ENCODE measurements at places on chromosomes 16 and 17.

- DNase-seq: no peak
Measured at GRCh38 chr16:516301-516700, 11.2 kb upstream of the CAPN15 start.

GRCh38 chr16:89004209-89004831 lies 27.3 kb upstream of the CBFA2T3 start:
- no peak for DNase-seq

DNA sequence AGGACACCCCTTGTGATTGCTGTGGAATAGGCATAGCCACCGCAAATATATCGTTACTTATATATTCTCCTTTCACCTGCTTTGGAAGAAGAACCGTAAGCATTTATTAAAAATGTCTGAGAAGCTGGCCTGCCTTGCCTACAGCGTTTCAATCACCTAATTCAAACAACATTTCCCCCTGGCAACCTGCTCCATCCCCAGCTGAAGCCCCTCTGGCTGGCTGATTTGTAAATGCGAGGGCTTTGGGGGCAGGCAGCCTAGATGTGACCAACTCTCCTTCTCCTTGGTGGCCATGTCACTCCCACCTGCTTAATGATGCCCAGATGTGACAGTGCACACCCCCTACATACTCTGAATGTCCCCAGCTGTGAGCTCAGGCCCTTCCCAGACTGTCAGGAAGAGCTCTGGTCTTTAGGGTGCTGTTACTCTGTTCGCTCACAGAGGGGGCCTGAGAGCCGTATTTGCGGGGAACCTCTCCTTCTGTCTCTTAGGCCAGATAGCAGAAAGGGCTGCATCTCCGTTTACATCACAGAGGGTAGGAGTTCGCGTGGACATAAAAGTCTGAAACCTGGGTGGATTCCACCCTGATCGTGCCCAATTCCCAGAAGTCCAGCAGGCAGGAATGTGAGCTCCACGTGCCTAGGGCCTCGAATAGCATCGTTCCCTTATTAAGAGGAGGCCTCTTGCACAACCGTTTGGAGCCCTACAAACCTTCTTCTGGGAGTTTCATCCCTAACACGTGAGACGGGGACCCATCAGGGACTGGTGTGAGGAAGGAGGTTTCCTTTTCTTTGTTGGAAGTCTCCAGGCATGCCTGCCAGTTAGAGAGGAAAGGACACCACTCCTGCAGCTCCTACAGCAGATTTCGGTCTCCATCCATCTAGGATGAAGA lies 2.4 kb upstream of the SDK2 start:
- DNase-seq: no peak

GRCh38 chr16:51763072-51763661 lies 612.1 kb upstream of the SALL1 start:
- DNase-seq: no peak

DNA sequence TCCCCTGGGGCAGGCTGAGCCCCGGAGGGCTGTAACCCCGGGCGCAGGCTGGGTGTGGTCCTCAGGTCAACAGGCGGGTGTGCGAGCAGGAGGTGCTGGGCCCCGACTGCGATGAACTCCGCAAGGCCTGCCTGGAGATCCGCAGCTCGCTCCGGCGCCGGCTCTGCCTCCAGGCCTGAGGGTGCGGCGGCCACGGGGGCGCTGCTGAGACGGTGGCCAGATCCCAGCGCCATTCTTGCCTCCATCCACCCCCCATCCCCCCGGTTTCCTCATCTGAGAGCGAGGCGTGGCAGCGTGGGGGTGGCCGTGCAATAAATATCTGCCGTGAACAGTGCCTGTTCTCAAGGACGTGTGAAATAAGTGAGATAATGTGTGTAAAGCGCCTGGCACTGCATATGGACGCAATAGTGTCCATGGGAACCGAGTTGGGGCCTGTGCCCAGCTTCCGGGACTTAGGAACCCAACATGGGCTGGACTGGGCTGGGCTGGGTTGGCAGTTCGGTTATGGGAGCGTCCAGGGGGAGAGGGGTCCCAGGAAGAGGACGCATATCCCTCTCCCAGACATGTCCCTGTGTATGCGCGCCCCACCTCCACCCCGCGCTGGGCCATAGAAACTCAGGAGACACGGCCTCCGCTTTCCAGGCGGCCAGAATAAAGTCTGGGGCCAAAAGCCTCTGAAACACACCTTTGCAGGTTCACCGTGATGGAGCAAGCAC lies 15.0 kb downstream of the ZNF213 start:
- no peak for DNase-seq

DNA sequence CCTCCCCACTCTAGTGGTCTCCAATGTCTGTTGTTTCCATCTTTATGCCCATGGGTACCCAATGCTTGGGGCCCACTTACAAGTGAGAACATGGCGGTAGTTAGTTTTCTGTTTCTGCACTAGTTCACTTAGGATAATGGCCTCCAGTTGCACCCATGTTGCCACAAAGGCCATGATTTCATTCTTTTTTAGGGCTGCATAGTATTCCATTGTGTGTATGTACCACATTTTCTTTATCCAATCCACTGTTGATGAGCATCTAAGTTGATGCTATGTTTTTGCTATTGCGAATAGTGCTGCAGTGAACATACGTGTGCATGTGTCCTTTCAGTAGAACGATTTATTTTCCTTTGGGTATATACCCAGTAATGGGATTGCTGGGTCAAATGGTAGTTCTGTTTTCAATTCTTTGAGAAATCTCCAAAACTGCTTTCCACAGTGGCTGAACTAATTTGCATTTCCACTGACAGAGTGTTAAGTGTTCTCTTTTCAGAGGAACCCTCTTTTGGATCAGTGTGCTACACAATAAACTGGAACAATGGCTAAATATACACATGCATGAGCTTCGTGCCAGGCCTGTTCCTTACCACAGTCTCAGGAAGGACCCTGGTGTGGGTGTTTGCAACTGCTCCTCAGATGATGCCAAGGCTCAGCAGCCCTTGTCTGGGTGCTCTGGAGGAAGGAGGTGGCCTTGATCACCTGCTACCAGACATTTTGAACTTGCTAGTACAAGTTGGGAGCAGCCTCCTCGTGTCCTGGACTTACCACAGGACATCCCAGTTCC lies 34.4 kb downstream of the KNOP1 start:
- no peak for DNase-seq

- DNase-seq: no peak
Measured at GRCh38 chr17:1267471-1267943, 2.7 kb upstream of the BHLHA9 start.

DNA sequence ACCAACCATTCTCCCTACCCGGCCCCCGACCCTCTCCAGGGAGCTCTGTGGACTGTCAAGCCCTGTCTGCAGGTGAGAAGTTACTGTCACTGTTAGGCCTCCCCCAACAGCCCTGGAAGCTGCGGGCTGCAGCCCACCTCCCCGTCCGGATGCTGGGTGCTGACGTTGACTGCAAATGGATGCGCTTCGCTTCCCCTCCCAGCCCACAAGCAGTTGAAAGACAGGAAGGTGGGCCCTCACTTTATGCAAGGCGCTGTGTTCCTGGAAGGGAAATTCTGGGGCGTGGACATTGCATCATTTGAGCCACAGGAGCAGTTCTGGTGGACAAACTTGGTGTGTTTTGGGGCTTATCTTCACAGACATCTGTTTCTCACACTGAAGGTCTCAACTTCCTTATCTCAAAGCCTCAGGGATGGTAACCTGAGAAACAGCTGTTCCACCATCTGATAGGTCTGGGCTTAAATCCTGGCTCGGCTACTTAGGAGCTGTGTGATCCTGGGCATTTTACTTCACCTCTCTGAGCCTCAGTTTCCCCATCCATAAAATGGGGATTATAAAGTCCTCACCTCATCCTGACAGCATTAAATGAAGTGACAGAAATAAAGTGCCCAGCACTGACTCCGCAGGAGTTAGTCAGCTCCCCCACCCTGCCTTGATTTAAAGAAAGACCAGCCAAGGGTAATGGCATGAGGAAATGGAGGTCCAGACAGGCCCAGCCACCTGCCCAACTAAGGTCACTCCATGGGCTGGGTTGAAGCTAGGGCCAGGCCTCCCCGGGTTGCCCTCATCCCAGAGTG lies 4.6 kb upstream of the DRC7 start:
- no peak for DNase-seq

DNA sequence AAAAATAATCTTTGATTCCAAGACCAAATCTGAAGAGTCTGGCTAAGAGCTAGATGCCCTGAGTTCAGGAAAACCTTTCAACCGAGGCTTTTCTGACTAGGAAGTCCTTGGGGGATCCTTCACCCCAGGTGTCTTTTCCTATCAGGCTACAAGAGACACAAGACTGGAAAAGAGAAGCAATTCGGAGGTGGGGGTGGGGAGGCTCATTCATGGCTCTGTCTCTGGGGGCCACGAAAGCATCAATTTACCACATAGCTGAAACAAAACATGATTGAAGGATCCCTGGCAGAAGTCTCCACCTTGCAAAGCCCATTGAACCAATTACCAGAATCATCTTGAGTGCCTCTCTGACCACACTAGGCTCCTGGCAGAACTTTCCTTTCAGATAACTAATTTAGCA lies 239.8 kb upstream of the SALL1 start:
- DNase-seq: no peak

- DNase-seq: no peak
Measured at GRCh38 chr16:57377080-57377841, 5.0 kb downstream of the CX3CL1 start.

DNA sequence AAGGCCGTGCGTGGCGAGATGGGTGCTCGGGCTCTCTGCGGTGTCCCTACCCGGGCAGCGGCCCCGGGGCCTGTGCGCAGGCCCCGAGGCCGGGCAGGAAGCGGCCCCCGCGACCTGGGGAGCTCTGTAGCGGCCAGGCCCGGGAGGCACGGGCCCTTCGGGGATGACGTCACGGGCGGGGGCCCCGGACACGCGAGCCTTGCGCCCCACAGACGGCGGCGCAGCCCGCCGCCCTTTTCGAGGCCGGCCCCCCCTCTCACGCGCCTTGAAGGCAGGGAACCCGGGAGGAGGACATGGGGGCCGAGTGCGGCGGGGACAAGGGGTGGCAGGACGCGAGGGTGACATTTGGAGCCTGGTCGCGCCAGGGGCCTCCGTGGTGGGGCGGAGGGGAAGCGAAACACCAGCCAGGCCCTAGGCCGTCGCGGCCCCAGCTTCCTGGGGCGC lies 1.1 kb downstream of the RAI1 start:
- DNase-seq: no peak

- DNase-seq: no peak
Measured at GRCh38 chr16:30488764-30489605, 16.4 kb downstream of the ITGAL start.

DNA sequence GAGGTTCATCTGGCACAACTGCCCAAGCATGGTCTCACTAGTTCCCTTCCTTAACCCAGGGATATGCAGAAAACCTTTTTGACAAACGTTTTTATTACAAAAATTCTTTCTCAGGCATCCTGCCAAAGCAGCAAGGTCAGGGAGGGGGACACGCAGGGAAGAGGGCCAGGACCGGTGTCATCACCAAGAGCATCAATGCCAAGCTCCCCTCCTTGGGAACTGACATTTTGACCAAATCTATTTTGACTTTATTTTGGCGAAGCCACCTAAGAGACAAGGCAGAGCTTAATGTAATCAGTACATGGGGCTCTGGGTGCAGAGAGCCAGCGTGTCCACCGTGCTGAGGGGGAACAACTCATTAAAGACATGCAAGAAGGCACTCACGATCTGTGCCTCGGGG lies 265.2 kb downstream of the CBLN1 start:
- DNase-seq: no peak

DNA sequence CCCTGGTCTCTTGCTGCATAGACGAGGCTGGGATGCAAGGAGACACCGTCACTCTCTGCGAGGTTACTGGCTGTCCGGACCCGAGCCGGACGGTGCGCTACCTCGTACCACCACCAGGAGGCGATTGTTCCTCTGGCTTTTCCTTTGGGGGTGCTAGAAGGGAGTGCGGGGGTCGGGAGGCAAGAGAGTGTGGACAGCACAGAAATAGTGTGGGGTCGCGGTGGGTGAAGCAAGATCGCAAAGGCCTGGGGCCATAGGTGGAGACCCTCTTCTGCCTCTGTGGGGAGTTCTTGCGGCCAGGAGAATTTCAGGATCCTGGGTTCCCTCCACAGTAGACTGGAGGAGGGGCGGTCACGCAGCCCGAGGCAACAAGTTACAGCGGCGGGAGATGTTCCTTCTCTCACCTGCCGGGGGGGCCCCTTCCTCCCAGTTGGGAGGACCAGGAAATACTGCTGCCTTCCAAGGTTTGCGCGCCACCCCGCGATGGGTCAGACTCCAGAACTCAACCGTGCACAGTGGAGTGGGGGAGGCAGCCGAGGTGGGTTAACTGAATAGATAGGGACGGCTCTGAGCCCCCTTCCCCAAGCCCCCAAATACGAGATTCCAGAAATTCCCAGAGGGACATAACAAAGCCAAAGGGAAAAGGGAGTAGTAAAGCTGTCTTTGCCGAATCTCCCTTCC lies 6.9 kb downstream of the PHOSPHO1 start:
- DNase-seq: no peak

GRCh38 chr17:18331879-18332278 lies 16.8 kb downstream of the SMCR8 start:
- no peak for DNase-seq

GRCh38 chr17:75615301-75615700 lies 17.9 kb upstream of the SMIM5 start:
- no peak for DNase-seq

GRCh38 chr17:36590082-36590481 lies 1.6 kb upstream of the DHRS11 start:
- no peak for DNase-seq

DNA sequence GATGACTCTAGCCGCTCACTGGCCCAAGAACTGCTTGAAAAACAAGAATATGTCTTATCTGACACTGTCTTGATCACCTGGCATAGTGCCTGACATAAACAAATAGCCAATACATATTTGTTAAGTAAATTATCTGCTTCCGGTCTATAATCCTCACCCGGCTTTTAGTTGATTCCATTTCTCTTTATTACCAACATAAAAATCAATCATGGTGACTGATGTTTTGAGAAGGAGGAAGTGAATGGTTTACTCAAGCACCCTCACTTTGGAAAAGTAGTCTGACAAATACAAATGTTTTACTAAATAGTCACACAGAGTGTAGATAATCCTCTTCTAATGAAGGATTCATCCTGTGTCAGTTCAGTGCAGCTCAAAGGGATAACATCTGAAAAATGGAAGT lies 47.0 kb downstream of the SKAP1 start:
- no peak for DNase-seq

DNA sequence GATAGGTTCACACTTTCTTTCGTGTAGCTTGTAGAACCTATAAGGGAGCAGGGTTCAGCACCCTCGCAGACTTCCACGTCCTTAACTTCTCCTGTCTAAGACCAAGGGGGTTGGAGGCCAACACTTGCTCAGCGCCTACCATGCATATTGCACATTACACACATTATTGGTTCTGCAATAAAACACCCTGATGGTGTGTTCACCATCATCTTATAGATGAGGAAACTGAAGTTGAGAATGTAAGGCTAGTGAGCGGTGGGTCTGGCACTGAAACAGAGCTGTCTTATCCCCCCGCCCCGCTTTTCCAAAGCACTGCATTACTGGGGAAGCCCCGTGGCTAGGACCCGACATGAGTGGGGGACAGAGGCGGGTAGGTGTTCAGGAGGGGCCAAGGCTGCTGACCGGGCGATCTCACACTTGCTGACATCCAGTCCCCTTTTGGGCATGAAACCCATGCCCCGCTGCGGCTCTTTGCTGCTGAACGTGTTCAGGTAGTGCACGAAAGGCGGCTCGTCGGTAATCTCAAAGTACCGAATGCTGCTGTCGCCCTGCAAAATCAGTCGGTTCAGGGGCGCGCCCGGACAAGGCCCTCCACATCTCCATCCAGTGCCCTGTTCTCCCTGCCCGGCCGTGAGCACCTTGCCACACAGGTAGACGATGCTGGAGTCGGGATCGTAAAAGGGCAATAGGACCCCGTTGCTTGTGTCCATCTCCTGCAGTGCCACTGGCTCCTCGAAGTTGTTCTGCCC lies 6.2 kb downstream of the CORO6 start:
- DNase-seq: no peak
